ENCODE measurements at places on chromosomes 4 and X. TPM values are rescaled to one million over a fixed set of nuclear protein-coding genes. Genes with fewer than 3 reads are reported as not detected.

DNA sequence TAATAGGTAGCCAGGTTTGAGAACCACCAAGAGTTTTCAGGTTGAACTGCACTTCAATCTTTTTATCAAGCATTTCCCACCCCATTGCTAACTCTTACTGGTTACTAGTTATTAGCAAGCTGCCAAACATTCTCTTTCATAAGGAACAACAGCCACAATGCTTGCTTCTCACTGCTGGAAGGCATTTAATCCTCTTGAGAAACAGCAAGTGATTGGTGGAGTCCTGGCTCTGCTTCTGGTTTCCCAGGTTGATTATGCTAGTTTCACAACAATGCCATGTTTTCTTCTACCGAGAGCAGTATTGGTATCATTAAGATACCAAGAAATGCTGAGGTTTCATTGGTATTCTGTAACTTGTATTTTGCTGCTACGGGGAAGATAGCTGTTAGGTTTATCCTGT is 32.2 kb upstream of the TXLNG start:
- DNase-seq: no peak

DNA sequence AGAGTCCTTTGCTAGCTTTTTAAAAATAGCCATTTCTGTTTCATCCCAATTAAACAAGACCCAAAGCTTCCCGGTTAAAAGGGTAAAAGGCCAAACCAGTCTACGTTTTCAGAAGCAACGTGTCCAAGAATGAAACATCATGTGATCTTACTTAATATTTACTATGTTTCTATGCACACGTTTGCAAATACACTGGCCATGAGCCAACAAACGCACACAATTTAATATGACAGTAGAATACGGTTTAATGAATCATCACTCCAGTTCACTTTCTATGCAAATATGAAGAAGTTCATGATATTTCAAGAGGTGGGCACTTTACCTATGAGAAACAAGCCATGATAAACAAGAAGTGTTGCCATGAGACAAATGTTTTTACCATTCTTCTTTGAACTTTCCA is 4.3 kb downstream of the NR0B1 start:
- no peak for DNase-seq

- DNase-seq: no peak
These were observed 76.4 kb downstream of the JAKMIP1 start for GRCh38 chr4:6123976-6124375.

DNA sequence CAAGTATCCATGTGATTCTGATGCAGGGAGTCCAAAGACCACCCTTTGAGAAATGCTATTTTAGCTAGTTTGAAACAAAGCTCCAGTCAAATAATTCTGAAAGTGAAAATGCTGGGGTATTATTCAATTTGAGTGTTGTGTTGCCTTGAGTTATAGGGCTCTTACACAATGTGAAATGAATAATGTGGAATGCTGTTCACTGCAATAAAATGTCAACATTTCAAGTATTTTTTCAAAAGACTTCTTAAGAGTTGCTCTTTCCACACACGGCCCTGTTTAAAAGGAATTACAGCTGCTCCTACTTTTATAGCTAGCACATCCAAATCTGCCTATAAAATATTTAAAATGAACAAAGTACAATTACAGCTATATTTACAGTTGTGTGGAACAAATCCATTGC is 27.5 kb upstream of the PLS3 start:
- peak; percentile 13 for DNase-seq

- peak; percentile 21 for DNase-seq
These were observed 830.9 kb upstream of the NDST4 start for GRCh38 chr4:115944146-115944905.

- no peak for DNase-seq
These were observed 53.6 kb downstream of the KLF3 start for GRCh38 chr4:38717604-38718003.

Gene VCX2
- total RNA-seq: not detected

DNA sequence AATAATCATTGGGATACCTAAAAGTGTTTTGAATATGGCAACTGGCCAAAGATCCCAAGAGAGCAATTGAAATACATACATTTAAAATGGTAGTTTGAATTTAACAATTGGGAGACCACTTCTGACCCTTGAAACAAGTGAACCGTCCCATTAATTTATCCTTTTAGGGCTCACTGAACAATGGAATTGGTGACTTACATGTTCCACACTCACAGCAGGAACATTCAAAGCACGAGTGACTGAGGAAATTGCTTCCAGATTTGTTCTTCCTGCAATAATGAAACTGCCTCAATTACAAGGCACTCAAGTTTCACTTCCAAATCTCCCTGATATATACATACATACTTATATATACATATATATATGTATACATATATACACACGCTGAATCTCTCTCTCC is 20.6 kb downstream of the SLC39A8 start:
- no peak for DNase-seq
